ENCODE measurements at places on chromosomes 16 and 17.

GRCh38 chr16:51071326-51071725, 79.7 kb downstream of the SALL1 start:
- DNase-seq: no peak

- no peak for DNase-seq
These were observed 25.4 kb downstream of the ZFHX3 start for GRCh38 chr16:73022534-73022933.

DNA sequence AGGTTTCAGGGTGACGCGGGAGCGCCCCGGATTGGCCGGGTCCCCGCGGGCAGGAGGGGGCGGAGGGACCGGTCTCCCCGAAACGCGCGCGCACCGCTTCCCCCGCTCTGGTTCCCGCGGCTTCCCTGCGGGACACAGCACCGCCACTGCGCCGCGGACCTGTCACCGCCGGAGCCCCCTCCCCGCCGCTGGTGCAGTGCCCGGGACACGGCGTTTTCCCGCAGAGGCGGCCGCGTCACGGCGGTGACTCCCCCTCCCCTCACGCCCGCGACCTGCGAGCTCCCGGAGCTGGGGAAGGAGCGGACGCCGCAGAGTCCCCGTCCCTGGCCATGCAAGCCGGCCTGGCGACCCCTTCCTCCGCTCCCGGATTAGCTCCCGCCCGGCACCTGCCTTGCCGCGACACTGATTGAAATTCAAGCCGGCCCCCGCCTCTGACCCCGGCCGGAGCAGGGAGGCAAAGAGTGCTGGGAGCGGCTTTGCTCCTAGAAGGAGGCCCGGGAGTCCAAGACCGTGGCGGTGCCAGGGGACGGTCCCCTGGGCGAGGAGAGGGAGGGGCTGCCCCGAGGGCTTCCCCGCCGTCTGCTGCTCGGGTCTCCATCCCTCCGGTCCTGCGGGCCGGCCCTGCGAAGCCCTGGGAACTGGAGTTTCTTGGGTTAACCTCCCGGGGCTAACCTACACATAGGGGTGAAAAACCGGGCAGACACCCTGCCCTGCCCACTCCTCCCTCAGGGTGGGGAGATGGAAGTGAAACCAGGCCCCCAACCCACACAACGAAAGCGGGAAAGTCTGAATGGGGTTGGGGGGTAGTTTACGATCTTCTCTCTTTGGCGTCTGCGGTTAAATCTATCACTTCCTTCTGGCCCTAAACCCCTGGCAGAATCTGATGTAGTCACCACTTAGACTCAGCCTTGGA, 1.0 kb downstream of the RHBDL3 start:
- no peak for DNase-seq

- DNase-seq: no peak
These were observed 77.6 kb upstream of the CACNG3 start for GRCh38 chr16:24178496-24178895.

- no peak for DNase-seq
These were observed 367.6 kb downstream of the CDH11 start for GRCh38 chr16:64754279-64754678.

- no peak for DNase-seq
These were observed 10.6 kb upstream of the RFFL start for GRCh38 chr17:35073991-35074627.

GRCh38 chr16:50520451-50521245, 27.5 kb upstream of the NKD1 start:
- no peak for DNase-seq

DNA sequence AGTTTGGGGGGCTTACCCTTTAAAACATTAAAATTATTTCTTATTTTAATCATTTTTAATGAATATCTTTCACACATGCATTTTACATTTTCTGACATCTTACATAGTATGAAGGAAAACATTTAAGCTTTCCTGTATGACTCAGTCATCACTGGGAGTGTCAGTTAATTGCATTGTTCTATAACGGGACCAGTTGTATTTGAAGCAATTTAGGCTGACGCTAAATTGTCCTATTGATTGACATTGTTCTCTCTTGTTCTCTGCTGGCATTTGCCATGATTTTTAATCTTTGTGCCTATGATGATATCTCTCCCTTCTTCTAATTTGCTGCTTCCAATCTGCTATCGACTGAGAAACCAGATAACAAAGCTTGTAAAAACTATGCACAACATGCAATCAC, 190.5 kb upstream of the PIRT start:
- no peak for DNase-seq

- DNase-seq: no peak
These were observed at the start of gene CBLN1 for GRCh38 chr16:49281480-49281842. CBLN1 (minus strand) TSS chr16:49281838; CDS start chr16:49281465, 373 bp downstream.

DNA sequence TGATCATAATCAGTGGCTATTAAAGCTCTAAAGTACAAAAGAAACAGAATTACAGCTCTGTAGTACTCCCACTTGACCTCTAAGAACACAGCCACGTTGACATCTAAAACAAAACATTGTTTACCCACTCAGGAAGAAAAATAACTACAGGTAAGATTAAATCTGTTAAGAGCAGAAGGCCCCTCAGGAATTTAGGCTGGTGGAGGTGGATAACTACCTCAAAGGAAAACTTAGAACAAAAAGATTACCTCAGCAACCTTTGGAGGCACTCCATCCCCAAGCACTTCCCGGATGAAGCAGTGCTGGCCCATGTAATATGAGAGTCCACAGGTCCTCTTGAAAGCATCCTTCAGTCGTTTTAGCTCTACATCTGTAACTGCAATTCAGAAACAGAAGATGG, 46.7 kb downstream of the USP32 start:
- DNase-seq: no peak

GRCh38 chr16:54288030-54288834, 1.6 kb upstream of the IRX3 start:
- DNase-seq: no peak

DNA sequence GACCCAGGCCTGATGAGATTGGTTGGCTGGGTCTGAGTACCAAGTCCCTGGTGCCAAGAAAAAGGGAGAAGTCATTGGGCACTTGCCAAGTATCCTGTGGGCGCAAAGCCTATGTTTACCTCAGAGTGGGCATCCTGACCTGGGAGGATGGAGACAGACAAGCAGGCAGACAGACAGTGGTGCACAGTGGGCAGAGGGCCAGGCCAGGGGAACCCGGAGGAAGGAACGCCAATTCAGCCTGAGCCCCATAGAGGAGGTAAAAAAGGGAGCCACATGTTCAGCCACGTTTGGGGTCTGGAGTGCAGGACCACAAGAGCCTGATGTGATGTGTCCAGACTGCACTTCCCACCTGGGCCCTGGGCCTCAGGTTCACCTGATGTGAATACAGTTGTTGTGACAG, 5.4 kb downstream of the PHKG2 start:
- DNase-seq: no peak

GRCh38 chr16:69324013-69324531, 6.3 kb downstream of the PDF start:
- no peak for DNase-seq

DNA sequence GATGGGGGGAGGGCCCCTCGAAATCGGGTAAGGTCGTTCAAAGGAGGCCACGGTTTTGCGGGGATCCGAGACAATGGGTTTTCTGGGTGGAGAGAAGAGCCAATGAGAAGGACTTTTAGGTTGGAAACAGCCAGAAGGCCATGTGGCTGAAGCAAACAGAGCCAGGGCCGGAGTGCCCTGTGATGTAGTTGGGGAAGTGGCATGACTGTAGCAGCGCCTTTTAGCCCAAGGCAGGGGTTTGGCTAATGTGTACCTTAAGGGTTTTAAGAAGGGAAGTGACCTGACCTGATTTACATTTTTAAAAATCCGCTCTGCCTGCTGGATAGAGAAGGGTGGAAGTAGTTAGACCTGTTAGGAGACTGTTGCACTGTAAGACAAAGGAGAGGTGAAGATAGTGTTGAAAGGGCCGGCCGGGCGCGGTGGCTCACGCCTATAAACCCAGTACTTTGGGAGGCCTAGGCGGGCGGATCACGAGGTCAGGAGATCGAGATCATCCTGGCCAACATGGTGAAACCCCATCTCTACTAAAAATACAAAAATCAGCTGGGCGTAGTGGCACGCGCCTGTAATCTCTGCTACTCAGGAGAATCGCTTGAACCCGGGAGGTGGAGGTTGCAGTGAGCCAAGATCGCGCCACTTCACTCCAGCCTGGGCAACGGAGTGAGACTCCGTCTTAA, 1.0 kb downstream of the LYRM1 start:
- no peak for DNase-seq

- DNase-seq: no peak
These were observed 1.7 kb upstream of the HSBP1 start for GRCh38 chr16:83806036-83806435.

DNA sequence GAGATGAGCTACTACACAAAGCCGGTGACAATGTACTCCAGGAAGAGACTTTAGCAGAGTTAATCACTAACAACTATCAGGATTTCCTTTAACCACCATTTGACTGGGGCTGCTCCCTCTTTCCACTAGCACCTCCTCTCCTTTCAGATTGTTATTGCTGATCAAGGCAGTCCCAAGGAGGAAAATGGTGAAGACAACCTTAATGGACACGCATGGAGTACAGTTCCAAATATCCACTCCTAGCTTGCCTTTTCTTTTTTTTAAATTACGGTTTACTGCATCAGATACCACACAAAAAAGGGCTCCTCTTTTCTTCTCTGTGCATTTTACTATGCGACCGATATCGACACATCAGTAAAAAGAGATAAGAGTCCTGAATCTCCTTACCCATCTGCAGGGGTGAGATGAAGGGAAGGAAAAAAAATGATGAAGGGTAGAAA, 30.9 kb downstream of the FAM222B start:
- peak; percentile 18 for DNase-seq

DNA sequence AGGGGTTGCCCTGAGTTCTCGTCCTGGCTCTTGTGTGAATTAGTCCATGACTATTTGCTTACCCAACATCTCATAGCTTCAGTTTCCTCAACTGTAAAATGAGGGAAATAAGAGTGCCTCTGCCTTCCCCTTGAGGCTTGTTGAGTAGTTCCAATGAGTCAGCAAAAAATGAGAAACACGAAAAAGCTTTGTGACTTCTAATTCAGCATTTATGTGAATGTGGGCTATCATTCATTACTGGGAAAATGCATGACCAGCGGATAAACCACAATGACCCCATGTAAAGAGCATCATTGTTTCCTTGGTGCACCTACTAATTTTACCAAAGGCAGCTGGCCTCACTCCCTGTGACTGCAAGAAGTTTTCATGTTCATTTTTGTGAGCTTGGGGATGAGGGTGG, 374.6 kb upstream of the HSBP1 start:
- no peak for DNase-seq

DNA sequence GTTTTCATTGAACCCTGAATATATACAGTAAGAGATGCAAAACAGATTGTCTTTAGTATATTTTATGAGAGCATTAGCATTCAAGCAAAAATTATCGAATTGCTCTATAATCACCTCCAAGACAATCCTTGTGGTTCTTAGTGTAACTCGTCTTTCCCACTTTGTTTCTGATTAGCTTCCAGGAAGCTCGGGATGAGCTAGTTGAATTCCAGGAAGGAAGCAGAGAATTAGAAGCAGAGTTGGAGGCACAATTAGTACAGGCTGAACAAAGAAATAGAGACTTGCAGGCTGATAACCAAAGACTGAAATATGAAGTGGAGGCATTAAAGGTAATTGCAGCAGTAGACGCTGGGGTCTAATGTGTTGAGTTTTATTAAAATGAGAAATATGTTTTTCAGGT, 9.9 kb downstream of the NDEL1 start:
- no peak for DNase-seq

- no peak for DNase-seq
These were observed 2.0 kb upstream of the CCL22 start for GRCh38 chr16:57356547-57356946.

DNA sequence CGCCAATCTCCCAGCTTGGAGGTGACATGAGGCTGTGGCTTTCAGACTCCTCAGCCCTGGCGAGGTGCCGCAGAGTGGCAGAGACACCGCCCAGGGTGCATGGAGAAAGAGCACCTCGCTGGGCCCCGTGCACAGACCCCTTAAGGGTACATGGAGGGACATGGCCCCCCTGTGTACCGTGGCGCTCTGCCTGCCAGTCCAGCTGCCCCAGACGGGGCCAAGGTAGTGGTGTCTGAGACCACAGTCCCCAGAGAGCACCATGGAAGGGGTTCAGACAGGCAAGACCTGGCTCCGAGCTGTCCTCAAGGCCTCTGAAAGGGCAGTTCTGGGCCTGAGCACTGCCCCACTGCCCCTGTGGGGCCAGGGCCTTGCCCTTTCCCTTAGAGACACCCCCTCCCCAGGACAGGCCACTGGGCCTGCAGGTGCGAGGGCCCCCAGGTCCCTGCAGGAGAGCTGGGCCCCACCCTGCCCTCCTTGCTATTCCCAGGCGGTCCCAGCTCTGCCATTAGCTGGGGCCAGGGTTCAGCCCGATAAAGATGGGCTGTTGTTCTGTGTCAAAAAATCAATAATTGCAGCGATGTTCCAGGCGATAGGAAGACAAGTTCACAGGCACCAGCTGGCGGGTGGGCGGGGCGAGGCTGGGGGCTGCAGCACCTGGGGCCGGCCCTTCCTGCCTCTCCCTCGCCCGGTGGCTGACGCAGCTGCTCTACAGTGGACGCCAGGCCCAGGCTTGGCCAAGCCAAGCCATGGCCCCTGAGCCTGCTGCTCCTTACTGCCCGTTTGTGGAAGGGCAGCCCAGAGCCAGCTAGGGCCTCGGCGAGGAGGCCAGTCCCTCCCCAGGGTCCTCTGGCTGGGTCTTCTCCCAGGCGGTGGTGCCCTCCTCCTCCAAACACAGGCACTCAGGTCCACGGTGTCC, 51.7 kb downstream of the ZFPM1 start:
- no peak for DNase-seq

GRCh38 chr17:79625706-79626105, 14.9 kb upstream of the RBFOX3 start:
- no peak for DNase-seq

- DNase-seq: no peak
These were observed 8.3 kb downstream of the MRPL27 start for GRCh38 chr17:50364715-50365114.

DNA sequence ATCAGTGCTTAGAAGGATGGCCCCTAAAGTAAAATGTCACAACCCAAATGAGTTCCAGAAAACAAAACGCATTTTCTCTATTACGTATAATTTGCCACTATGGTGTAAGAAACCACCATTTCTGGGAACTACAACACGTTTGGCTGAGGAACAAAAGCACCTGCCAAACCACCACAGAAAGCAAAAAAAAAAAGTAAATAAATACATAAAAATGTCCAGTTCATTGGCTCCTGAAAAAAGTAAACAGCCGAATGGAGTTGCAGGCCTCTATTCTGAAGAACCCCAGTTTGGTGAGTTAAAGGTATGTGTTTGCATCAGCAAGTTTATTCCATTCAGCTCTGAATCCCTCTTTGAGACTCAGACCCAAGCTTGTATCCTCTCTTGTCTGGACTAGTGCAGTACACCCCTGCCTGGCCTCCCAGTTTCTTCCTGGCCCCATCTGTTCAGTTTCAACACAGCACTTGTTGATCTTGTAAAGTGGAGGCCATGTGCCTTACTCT, 36.9 kb downstream of the ERN1 start:
- no peak for DNase-seq

DNA sequence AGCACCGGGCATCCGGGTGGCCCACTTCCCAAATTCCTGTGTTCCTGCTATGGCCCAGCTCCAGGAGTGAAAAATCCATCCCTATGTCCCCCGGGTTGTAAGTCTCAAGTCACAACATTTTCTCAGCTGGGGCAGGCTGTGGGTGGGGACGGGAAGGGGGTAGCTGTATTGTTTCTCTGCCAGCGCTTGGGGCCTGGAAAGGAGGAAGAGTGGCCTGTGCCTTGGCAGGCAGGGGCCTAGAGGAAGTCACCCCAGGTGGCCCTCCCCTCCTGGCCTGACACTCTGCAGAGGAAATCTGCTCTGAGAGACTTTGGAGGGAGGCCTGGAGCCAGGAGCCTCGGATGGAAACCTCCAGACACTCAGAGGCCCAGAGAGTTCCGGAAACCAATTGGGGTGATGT, 10.6 kb upstream of the SCN4A start:
- DNase-seq: no peak

- DNase-seq: no peak
These were observed 17.3 kb upstream of the TBKBP1 start for GRCh38 chr17:47676510-47677165.

All from Panc1 (cell line).